Kasumi-1 (cell line): ENCODE measurements at places on chromosomes 16 and 17.
A peak's percentile ranks its signal among the peaks of the same experiment; 100 is the strongest.

- DNase-seq = no peak
These were observed 146.7 kb upstream of the SHISA6 start for GRCh38 chr17:11094331-11094730.

- DNase-seq = no peak
These were observed 31.9 kb downstream of the NMT1 start for GRCh38 chr17:45092911-45093430.

- no peak for DNase-seq
These were observed 84.9 kb downstream of the ABCA8 start for GRCh38 chr17:68870161-68870826.

- no peak for DNase-seq
These were observed 430.5 kb downstream of the RBFOX1 start for GRCh38 chr16:7763111-7763510.

DNA sequence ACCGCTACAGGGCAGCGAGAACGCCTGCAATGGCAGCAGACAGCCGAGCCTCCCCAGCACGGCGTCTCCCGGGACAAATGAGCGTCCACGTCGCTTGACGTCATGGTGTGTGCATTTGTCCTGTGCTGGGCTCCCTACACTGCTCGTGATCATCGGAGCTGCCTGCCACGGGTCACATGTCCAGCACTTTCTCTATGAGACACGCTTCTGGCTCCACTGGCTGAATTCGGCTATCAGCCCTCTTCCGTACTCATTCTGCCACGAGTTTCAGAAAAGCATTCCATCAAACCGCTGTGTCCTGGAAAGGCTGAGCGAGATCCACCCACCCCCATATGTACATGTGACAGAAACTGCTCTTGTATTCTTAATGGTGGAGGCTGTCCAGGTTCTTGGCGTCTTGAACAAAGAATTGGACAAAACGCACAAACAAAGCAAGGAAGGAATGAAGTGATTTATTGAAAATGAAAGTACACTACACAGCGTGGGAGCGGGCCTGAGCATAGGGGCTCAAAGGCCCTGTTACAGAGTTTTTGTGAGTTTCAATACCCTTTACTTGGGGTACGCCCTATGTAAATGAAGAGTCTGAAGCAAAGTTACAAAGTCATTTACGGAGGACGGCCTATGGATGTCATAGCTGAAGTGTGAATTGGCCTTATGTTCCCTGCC lies 28.5 kb upstream of the SHCBP1 start:
- DNase-seq = no peak

DNA sequence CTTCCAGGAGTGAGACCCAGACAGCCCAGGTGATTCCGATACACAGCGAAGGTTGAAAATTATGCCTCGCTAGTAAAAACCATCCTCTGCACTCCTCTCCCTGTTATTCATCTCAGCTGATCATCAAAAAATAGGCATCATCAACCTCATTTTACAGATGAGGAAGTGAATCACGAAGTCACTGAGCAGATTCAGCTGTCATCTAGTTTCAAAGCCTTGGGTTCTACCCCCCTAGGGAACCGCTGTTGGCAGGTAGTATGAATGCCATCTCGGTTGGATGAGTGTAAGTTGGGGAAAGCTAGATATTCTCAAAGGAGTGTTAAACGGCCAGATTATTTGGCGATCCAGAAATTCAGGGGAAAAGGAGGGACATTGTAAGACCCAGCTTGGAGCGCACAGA lies 2.0 kb downstream of the CRYM start:
- no peak for DNase-seq

GRCh38 chr17:17849147-17849820 lies 12.5 kb upstream of the SREBF1 start:
- no peak for DNase-seq

- DNase-seq = peak; percentile 16
These were observed 637 bp downstream of the DHRS11 start for GRCh38 chr17:36592316-36592715.

DNA sequence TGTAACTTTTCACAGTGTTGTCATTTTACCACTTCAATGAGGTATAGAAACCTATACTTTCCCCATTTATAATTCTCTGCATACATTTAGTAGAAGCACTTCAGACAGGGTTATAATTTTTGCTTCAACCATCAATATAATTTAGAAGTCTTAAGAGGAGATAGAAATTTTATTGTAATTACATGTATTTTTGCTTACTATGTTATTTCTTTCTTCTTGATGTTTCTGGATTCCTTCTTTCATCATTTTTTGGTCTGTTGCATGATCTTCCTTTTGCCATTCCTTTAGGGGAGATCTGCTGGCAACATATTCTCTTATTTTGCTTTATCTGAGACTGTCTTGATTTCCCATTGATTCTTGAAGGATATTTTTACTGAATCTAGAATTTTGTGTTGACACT lies 31.1 kb downstream of the SPECC1 start:
- DNase-seq = no peak

GRCh38 chr17:15919466-15919865 lies 25.5 kb upstream of the ADORA2B start:
- DNase-seq = no peak

- peak; percentile 72 for DNase-seq
These were observed 115.5 kb upstream of the SMURF2 start for GRCh38 chr17:64777415-64778239.

DNA sequence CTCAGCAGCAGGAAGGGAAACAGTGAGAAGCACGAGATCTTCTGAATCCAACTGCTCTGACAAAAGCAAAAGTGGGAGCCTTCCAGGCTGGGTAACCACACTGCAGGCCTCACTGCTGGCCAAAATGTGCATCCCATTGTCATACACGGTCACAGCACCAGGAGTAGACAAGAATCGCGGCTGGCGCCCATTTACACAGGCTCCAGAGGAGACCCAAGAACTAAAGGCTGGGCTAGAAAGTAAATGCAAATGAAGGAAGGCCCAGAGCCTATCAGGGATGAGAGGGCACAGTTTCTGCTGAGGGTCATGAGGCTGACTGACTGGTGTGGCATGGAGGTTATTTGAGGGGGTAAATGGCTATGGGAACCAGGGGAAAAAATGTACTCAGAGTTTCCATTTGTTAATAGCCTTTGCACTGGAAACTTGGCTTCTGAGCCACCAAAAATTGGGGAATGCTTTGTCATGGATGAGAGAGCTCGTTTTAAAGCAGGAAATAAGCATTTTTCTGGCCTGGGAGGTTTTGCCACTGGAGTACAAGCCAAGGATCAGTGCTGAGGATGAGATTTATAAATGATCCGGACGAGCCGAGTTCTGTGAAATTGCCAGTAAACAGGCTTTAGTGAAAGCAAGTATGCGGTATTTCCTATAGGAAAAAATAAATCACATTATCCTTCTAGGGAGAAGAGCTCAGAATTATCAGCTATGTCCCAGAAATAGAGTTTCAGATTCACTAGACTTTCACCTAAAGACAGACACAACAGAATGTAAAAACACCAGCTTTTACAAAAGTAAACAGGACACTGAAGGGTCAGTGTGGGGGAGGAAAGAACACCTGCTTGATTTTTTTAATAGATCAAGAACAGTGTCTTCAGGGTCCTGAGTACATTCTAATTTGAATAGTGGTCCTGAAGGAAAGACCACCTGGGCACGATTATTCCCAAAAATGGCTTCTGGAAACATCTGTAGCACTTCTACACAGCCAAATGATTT lies 66.9 kb upstream of the GSG1L start:
- DNase-seq = no peak

- no peak for DNase-seq
These were observed 1.6 kb downstream of the RIPOR1 start for GRCh38 chr16:67530013-67530939.

- DNase-seq = no peak
These were observed 65.7 kb downstream of the PARN start for GRCh38 chr16:14564323-14564722.

DNA sequence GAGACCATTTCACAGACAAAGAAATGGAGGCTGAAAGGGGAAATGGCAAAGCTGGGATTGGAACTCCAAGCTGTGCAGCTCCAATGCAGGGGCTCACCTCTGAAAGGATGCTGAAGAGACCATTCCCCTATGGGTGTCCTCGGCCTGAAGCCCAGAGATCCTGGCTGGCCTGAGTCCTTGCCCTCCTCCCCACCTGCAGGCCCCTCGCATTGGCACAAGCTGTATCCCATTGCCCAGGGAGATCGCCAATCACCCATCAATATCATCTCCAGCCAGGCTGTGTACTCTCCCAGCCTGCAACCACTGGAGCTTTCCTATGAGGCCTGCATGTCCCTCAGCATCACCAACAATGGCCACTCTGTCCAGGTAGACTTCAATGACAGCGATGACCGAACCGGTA lies 2.6 kb downstream of the CA7 start:
- no peak for DNase-seq

DNA sequence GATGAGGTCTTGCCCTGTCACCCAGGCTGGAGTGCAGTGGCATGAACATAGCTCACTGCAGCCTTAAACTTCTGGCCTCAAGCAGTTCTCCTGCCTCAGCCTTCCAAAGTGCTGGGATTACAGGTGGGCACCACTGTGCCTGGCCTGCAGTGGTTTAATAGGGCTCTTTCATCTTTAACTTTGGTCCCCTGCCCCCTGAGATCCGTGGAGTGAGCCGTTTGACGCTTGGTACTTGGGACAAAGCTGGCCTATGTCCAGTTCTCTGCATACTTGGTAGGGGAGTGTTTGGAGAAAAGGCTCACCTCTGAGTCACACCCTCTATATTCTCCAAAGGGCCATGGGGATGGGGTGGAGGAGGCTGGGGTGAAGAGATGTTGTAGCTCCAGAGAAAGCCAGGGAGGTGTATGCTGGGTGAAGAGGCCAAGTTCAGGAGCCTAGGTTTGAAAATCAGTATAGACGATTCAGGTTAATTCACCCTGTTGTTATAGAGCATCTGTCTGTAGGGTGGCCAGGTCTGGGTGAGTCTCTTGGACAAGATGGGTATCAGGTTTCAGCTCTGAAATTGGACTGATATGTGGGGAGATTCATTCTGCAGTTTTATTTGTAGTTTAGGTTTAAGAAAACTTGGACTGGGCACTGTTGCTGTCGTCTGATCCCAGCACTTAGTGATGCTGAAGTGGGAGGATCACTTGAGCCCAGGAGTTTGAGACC lies 17.6 kb downstream of the ABCC1 start:
- no peak for DNase-seq

- DNase-seq = no peak
These were observed 6.0 kb downstream of the GRIN2C start for GRCh38 chr17:74853669-74854068.

GRCh38 chr17:77185137-77185536 lies 44.4 kb downstream of the SEC14L1 start:
- no peak for DNase-seq

DNA sequence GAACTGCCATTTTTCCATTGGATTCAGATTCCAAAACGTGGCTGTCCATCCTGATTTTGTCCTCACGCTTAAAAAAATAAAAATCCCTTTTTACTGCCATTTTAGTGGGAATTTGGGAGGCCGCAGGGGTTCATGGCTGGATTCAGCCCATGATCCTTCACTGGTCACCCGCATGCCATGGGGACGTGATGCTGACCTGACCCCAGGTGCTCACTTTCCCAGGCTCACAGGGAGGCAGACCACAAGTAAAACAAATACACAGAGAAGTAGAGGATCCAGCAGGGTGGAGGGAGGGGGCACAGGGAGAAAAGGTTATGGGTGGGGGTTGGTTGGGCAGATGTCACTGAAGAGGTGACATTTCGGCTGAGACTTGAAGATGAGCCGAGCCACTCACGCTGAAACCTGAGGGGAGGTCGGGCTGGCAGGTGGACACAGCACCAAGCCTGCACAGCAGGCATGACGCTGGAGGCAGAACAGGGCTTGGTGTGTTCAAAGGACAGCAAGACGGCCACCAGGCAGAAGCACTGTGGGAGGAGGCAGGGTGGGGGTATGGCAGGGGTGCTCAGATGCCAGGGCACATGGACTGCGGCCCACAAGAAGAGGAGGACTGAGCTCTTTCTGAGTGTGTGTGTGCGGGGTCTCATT lies 10.7 kb downstream of the COX4I1 start:
- no peak for DNase-seq

GRCh38 chr16:77868478-77868877 lies 80.1 kb downstream of the VAT1L start:
- peak; percentile 1 for DNase-seq

- no peak for DNase-seq
These were observed 16.7 kb downstream of the KRABD2 start for GRCh38 chr17:8359769-8360168.
